ENCODE measurements at places on chromosomes 1 and 21.

DNA sequence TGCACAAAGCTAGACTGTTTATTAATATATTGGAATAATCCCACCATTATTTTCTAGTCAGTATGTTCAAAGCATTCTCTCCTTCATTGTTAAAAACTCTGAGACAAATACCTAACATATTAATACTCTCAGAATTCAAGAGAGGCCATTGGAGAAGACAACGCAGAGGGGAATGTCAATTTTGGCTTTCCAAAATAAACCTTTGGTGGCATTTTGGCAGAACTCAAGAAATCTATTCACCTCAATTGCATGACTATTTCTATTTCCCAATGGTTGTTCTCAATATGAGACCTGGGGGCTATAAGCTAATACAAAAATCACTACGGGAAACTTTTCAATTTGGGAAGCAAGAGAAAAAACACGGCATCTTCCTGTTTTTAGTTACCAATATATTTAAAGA lies 58.5 kb downstream of the RUSC1 start:
- peak; percentile 21 for DNase-seq

GRCh38 chr21:25453524-25453923 lies 153.8 kb downstream of the MRPL39 start:
- peak; percentile 65 for DNase-seq

- DNase-seq, result peak; percentile 92
Observed at GRCh38 chr1:40014812-40015594, 25.5 kb upstream of the CAP1 start.

- no peak for DNase-seq
Observed at GRCh38 chr1:62100442-62100841, 94.2 kb upstream of the L1TD1 start.

- no peak for DNase-seq
Observed at GRCh38 chr1:244952280-244952933, 88.1 kb upstream of the HNRNPU start.

GRCh38 chr1:23224739-23225648 lies 7.7 kb upstream of the HTR1D start:
- DNase-seq, result peak; percentile 77

GRCh38 chr1:27496604-27497155 lies 6.7 kb upstream of the WASF2 start:
- DNase-seq, result peak; percentile 79

GRCh38 chr21:31550070-31550469 lies 109.4 kb upstream of the SOD1 start:
- no peak for DNase-seq

DNA sequence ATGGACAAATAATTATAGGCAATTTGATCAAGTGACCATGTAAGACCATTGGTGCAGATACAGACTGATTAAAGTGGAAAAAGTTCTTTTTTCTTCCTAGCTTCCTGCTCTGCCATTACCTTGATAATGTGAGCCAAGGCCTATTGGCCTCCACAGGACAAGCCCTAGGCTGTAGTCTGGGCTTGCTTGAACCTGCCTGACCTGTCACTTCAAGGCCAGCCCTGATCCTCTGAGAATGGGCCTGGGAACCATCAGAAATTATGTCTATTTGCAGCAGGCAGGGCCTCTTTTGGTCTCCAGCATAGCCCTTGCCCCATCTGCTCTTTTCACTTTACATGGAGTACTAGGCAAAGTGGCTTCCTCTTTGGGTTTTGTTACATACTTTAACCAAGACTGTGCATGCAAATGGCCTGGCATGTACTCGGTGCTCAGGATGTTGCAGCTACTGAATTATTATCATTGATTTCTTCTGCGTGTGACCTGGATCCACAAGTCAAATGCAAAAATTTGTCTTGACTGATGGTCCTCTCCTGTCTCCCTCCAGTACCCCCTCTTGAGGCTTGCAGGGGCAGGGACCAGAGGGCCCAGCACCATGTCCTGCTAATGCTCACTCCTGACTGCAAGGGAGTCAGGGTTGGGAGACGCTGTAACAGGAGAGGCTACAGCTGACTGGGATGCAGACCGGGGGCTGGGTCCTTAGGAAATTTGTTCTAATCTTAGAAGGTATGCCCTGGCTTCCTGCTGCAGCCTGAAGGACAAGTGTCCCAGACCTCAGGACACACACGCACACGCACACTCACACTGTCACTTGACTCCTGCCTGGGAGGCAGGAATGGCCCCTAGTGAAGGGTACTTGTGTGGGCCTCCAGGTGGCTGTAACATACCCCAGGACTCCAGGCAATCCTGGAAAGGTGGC lies 39.4 kb downstream of the RCSD1 start:
- DNase-seq, result no peak

- no peak for DNase-seq
Observed at GRCh38 chr1:223076362-223076761, 66.7 kb downstream of the TLR5 start.

GRCh38 chr1:72482736-72483413 lies 200.5 kb upstream of the NEGR1 start:
- DNase-seq, result no peak
